ENCODE measurements at places on chromosomes 11 and 22.

GRCh38 chr22:43256976-43257545 is 70.1 kb upstream of the TTLL12 start:
- no peak for DNase-seq

- no peak for DNase-seq
These were observed 2.9 kb downstream of the YPEL4 start for GRCh38 chr11:57646799-57647303.

DNA sequence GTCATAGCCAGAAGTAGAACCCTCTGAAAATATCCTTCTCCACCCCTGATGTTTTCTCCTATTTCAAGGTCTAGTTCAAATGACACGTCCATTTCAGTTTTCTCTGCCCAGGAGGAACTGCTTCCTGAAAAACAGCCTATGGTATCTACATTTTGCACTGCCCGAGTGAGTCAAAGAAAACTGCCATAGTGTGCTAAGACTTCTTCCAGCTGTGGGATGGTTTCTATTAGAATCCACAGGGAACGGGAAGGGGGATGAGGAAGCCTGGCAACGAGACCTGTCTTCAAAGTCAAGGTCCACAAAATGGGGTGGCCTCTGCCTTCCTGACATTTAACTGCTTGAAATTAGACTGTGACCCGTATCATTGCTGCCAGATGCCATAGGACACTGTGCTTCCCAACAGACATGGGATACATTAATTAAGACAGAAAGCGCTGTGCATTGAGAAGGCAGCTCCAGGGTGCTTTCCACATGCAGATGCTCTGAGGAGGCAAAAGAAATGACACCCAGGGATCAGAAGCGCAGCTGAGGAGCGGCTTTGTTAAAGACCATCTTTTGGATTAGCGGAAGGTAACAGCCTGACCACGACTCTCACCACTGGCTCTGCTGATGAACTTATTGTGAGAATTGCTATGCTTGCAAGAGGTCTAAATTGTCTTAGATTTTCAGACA is 39.4 kb upstream of the NUP50 start:
- no peak for DNase-seq

- DNase-seq: no peak
These were observed 407.3 kb upstream of the CHORDC1 start for GRCh38 chr11:90630176-90630575.

DNA sequence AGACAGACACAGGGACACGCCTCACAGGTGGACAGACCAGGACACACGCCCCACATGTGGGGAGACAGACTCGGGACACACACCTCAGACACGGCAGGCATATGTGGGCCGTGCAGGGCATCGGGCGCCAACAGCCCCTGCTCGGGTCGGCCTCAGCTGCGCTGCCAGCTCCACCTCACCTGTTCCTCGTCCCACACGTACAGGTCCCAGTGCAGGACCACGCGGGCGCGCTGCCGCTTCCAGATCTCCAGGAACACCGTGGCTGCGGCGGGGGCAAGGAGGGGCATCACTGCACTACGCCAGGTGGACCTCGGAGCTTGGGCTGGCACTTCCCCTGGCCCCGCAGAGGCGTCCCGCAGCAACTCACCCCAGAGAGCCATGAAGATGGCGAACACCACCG is 12.4 kb downstream of the ANO9 start:
- DNase-seq: no peak

- peak; percentile 51 for DNase-seq
These were observed 7.6 kb downstream of the CARS1 start for GRCh38 chr11:3049430-3050243.

- DNase-seq: no peak
These were observed 19.6 kb downstream of the PPFIBP2 start for GRCh38 chr11:7533199-7534041.

DNA sequence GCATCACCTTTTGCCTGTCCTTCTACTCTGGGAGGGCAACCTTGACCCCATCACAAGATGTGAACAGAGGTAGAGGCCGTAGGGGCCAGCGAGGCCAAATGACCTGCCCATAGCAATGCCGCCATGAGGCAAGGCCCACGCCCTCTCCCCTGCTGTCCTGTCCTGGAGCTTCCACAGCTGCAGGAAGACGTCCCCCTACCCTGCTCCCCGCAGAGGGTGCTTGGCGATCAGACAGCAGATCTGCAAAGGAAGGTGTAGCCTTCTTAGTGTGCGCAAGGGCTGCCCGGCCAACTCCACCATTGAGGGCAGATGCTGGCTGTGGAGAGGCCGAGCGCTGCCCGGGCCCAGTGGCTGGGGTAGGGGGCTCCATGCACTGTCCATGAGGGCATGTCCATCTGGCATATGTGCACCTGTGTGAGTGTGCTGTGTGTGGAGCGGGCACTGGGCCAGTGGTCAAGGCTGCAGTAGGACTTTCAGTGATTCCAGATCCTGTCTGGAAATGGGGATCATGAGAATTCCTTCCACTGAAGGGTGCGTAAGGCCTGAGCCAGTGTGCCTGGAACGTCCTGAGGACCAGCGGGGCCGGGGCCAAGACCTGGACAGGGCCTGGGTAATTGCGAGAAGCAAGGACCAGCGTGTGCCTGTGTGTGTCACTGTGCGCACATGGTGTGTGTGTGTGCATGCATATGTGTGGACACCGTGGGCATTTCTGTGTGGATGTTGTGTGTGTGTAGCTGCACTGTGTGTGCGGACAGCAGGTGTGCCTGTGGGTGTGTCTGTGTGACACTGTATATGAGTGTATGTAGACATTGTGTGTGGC is 11.0 kb downstream of the TRPM5 start:
- DNase-seq: no peak

Measured in effector CD4-positive, alpha-beta T cell (primary cell).